ENCODE measurements at places on chromosomes 5 and 9.

- no peak for DNase-seq
Observed at GRCh38 chr9:27382308-27382707, 85.4 kb upstream of the EQTN start.

GRCh38 chr9:123834218-123834888 is 95.6 kb downstream of the DENND1A start:
- no peak for DNase-seq

DNA sequence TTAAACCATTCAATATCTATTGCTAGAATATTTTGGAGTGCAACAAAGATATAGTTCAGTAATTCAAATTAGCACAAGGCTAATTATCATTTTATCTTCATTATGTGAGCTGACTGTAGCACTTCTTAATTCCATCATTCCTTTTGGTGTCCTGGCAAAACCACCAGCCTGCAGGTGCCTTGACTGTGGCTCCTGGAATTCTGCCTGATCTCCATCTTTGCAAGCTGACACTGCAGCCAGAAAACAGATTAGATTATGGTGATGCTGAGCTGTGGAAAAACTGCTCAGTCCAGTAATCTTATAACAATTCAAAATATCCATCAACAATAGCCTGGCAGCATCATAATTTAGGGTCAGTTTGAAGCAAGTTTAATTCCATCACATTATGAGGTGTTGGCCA is 919.5 kb downstream of the DTWD2 start:
- DNase-seq, result no peak

- no peak for DNase-seq
Observed at GRCh38 chr5:151127926-151128325, 29.7 kb downstream of the ANXA6 start.

- no peak for DNase-seq
Observed at GRCh38 chr5:7146886-7147285, 249.1 kb upstream of the ADCY2 start.

DNA sequence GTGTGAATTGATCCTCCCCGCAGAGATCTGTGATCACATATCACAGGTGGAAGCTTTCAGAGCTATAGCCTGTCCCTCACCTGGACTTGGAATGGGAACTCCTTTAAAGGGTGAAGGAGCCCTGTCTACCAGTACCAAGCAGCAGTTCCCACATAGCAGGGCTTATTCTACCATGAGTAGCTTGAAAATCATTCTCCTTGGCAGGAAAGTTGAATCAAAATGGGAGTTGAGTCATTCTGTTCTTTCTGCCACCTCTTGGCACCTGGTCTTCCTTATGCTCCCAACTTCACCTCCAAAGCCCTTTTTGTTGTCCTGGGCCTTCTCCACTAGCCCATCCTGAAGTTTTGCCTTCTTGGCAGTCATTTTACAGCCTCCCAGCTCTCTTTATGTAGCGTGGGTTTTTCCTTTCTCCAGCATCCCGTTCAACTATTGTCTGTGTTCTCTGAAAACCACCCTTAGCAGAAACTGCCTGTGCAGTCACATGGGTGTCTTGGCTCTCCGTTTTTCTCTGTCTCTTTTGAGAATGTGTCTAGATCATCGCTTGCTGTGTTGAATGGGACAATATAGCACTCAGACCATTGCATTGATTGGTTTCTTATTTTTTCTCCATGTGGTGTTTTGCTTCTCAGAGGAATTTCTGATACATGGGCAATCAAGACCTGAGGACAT is 222.2 kb downstream of the AOPEP start:
- DNase-seq, result no peak

DNA sequence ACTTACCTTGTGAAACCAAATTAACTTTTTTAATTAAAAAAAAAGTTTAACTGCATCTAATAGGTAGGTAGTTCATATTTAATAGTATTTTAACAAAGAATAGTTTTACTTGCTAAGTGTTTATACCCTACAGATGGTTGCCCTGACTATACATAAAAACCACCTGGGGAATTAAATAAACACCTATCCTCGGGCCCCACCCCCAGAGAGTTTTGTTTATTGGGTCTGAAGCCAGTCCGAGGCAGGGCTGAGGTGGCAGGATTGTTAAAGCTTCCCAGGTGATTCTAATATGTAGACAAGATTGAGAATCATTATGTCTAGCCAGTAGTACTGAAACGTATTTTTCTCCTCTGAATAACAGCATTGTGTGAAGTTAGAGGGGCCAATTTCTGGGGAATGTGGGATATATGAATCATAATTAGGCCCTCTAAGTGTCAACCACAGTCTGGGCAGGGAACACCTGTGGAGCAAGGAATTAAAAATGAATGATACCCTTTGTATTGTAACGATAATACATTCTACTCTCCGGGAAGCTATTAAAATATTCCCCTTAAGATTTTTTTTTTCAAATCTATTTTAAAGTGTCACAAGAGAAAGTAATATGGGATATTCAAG is 5.6 kb upstream of the PAM start:
- DNase-seq, result no peak

All from activated effector memory CD4-positive, alpha-beta T cell treated with anti-CD3 and anti-CD28 coated beads, Interleukin-2, amount 50 U/mL, for 16 hours (primary cell).